NCI-H510A (cell line): ENCODE measurements at places on chromosomes 11 and 22.

- no peak for DNase-seq
Measured at GRCh38 chr22:49431551-49431950, 396.1 kb downstream of the BRD1 start.

DNA sequence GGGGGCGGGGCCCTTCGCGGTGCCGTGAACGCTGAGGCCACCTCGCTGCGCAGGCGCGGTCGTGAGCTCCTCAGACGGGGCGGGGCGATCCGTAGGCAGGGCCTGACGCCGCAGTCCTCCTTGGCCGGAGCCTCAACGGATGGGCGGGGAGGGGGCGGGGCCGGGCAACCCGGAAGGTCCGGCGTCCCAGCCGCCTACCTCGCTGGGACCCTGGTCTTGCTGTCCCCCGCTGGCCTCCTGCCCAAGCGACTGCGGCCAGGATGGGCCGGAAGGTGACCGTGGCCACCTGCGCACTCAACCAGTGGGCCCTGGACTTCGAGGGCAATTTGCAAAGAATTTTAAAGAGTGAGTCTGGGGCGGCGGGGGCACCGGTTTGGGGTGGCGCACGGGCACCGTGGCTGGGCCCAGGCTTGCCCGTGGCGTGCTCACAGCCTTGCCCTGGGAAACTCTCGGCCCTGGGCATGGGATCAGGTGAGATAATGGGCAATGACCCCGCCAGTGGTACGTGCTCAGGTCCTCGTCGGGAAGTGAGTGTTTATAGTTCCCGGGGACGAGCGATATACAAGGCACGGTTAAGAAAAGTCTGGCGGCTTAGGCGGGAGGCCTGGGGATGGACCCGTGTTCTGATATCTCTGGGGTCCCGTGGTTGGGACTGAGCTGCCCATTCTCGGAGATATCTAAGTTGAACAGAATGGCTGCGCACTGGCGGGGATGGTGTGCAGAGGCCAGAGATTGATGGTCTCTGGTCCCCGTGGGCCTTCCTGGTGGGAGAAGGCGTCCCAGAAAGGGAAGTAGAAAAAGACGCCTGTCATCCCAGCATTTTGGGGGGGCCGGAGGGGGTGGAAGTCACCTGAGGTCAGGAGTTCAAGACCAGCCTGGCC, at the start of gene NADSYN1:
Gene NADSYN1, plus strand, starts transcription at position 167 of the 881 bp plus-strand sequence. Its CDS starts 94 bp downstream, at position 261.
- DNase-seq, result peak; percentile 82

DNA sequence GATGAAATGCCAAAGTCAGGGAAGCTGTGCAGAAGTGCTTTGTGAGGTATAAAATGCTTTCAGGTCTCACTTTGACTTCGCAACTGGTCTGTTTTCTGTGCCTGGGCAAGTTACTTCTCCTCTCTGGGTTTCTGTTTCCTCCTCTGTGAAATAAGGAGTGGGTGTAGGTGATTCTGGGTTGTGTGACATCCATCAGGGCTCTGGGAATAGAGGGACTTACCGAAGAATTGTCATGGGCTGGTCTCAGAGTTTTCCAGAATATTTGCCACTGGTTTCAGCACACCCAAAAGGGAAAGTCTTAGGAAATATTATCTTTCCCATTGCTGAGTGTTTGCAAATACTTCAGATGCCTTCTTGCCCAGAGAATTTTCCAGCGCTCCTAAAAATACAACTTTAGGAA, 118.4 kb downstream of the KIAA1671 start:
- DNase-seq, result no peak

DNA sequence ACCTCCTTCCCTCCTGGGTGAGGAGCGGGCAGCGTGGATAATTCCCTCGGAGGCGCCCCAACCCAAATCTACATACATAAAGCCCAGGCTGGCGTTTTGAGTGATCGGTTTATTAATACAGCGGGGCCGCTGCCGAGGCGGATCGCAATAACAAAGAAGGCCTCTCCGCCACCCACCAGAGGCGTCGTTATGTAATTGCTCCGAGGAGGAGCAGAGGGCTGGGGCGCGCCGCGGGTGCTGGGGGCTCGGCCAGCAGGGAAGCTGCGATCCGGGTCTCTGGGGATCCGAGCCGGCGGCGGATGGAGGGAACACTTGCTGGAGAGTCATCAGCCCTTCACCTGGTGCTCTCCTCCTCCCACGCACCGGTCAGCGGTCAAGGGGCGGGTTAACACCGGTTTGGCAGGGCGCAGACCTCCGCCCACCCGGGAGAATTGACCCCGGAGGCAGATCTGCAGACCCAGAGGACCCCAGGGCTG, 6.4 kb upstream of the TP53I11 start:
- DNase-seq, result no peak

GRCh38 chr11:134759274-134759673, 347.2 kb upstream of the B3GAT1 start:
- no peak for DNase-seq

DNA sequence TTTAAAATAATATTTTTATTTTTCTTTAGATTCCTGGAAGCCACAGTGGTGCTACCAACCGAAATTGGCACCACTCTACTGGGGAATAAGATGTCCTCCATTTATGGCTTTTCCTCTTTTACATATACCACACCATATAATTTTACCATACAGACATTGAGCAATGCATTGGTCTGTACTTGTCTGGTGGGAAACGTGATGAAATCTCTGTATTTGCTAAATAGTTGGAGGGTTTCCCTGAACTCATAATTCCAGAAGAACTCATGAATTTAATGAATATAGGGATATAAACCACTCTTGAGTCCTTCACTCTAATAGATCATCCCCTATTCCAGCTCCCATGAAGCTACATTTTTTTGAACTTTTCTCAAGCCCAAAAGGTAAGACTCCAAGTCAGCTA, 28.0 kb upstream of the MMP13 start:
- DNase-seq, result no peak

GRCh38 chr11:102320188-102320587, 2.9 kb downstream of the BIRC3 start:
- DNase-seq, result no peak

GRCh38 chr22:38748487-38749136, 7.2 kb downstream of the SUN2 start:
- no peak for DNase-seq

- no peak for DNase-seq
Measured at GRCh38 chr11:8714622-8715225, 32.1 kb downstream of the RPL27A start.

DNA sequence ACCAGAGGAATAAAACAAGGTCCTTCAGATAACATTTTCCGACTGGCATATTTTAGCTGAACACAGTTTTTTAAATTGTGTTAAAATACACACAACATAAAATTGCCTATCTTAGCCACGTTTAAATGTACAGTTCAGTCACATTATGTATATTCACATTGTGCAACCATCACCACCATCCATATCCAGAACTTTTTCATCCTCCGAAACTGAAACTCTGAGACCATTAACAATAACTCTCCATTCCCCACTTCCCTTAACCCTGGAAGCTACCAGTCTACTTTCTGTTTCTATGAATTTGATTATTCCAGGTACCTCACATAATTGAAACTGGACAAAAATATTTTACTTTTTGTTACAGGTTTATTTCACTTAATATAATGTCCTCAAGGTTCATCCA, 213.3 kb downstream of the ETS1 start:
- no peak for DNase-seq

DNA sequence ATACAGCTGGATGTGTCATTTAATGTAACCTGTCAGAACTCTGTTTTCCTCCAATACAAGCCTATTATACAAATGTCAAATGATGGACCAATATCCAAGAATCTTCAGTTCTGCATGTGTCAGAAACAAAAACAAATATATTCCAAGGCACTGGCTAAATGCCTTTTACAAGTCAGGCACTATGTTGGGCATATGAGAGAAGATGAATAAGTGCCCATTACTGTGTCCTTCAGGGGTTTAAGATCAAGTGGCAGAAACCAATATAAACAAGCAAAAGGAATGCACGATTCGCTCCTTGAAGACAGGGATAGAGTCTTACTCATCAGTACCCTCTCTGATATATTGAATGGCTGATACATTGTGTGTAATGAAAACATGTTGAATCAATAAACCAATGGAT, 254.4 kb downstream of the TTC28 start:
- DNase-seq, result no peak

DNA sequence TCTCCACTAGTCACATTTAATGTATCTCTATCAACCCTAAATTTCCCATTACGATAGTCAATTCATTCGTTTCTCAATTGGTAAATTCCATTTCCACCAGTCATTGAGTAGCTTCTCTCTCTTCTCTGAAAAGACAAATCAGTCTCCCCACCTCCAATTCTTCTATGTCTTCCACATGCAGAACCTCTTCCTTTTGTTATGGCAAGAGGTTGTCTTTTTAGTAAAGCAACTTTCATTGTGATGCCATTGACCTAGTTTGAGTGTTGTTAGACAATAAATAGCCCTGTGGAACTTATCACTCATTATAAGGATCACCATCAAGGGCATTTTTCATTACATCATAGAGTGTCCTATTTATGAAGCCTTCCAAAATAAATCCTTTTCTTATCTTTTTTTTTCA, 340.9 kb downstream of the LRRC4C start:
- no peak for DNase-seq

- DNase-seq, result no peak
Measured at GRCh38 chr11:57776031-57776521, 14.5 kb downstream of the CTNND1 start.

GRCh38 chr11:121936781-121937447, 179.1 kb downstream of the BLID start:
- DNase-seq, result no peak

DNA sequence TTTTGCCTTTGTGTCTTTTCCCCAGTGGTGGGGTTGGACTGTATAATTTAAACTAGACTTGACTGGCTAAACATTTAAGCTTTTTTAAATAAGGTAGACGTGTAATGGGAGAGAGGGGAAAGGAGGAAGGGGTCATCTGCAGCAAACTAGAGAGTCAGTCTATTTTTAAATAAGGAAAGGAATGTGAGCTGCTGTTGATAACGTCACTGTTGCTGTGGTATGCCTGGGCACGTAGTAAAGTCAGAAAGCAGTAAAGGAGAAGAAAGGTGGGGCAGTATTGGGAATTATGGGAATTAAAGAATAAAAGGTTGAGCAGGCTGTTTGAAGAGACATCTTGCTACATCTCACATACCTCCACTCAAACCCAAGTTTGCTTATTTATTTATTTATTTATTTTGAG, 80.4 kb upstream of the FSHB start:
- no peak for DNase-seq

DNA sequence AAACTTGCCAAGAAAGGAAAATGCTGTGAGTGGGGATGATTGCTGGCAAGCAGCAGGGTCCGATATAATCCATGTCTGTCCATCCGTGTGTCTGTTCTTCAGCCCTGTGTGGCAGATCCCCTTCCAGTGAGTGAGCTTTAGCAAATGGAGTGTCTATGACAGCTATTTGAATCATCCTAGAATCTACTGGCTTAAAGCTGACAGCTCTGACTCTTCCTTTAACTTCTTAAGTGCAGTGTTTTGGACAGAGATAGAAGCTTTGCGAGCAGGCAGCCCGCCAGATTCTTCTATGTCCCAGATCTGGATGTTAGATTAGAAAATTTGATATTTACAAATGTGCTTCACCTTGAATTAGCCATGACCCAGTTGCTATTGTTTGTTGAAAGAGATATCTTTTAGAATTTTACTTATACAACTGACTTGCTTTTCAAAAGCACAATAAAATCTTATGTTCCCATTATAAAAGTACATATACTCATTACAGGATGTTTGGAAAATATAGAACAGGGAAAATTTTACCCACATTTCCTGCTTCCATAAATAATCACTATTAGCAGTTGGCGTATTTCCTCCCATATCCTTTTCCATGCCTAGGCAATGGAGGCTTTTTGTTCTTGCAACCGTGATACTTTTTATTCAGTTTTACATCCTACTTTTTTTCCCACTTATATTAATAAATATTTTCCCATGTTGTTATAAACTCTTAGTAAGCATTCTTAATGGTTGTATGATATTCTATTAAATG, 124.5 kb downstream of the COMMD9 start:
- DNase-seq, result no peak

- DNase-seq, result no peak
Measured at GRCh38 chr11:62857541-62857982, 18.2 kb upstream of the WDR74 start.

- DNase-seq, result no peak
Measured at GRCh38 chr11:35013514-35014233, 97.3 kb downstream of the PDHX start.

DNA sequence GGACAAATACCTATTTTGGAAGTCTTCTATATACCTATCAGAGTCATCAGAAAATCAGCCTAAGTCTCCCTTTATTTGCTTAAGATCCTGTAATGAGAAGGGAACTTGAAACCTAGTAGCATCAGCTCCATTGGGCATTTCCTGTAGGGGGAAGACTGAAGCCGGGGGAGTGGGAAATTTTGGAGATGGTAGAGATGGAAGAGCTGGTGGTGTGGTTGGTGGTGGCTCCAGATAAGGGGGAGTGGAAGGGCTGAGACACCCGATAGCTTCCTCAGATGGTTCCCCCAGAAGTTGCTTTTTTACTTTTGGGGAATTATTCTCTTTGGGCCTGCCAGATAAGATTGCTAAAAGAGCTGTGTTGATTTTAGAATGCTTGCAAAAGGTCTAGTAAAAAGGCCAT, 16.4 kb upstream of the EI24 start:
- DNase-seq, result no peak

- no peak for DNase-seq
Measured at GRCh38 chr11:8031248-8032115, 44.3 kb downstream of the EIF3F start.

DNA sequence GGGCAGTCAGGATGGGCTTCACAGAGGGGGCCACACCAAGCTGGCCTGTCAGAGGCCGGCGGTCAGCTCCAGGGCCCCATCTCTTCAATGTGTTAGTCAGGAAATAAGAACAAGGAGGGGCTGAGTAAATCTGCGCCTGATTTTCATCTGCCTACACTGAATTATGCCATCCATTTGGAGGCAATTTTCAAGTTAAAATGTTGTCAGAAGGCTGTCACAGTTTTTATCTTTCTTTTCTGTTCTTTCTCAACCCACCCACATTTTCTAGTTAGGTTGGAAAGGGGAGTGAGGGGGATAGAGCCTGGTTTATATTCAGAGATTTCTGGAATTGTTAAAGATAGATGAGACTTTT, 18.8 kb downstream of the ADORA2A start:
- DNase-seq, result no peak

DNA sequence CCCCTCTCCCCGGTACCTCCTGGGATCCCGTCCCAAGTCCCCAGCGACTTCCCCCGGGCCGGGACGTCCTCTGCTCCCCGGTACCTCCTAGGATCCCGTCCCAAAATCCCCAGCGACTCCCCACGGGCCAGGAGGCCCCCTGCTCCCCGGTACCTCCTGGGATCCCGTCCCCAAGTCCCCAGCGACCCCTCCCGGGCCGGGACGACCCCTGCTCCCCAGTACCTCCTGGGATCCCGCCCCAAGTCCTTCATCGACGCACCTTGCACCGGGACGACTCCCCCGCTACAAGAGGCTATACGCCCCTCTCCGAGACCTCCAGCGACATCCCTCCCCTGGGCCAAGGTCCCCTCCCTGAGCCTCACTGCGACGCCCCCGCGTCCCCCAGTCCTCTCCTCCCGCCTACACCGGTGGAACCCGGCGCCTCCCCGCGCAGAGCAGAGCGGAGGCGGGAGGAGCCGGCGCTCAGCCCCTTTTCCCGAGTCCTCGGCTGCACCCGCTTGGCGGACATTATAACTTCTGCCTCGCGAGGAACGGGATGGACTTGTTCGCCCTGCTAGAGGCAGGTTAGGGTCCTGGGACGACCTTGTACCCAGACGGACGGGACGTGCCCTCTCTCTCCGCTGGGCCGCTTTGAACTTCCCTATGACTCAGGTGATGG, 912 bp downstream of the KREMEN1 start:
- peak; percentile 17 for DNase-seq

- DNase-seq, result peak; percentile 79
Measured at GRCh38 chr11:67416416-67417335, 1.2 kb downstream of the CARNS1 start.
